ENCODE measurements at places on chromosomes 7 and 10.

GRCh38 chr7:85103357-85103756, 83.5 kb downstream of the SEMA3D start:
- DNase-seq: no peak

DNA sequence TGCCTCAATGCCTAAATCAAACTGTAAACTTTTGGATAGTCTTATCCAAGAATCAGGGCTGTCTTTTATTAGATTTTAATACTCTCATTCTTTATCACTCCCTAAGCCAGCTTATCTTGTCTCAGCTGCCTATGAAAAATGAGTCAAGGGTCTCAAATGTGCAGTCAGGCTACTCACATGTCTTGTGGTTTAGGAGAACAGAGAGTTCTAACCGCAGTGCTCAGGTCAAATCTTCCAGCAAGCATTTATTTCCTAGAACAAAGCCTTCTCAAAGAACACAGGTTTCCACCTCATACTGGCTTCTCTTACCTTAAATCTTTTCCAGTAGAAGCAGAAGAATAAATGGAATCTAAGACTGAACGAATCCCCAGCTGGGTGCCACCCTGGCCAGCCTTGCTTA, 23.5 kb downstream of the HTR5A start:
- DNase-seq: no peak

- DNase-seq: no peak
These were observed 142.1 kb downstream of the STK31 start for GRCh38 chr7:23852135-23852534.

DNA sequence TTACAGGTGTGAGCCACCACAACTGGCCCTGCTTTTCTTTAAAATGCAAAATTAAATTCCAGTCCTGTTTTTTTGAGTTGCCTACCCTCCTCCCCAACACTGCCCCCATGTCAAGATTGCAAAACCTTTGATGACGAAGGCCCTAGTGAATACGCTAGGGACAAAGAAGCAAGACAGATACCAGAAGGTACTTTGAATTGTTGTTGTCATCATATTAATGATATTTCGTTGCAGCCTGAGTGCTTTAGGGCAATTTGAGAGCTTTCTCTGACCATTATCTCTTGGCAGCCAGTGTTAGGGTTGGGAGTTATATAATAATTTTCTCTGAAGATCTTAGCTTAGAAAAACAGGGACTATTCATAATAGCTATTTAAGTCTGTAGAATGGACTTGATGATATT, 7.1 kb downstream of the CCSER2 start:
- no peak for DNase-seq

GRCh38 chr10:53314876-53315275, 542.3 kb upstream of the MBL2 start:
- DNase-seq: peak; percentile 97

DNA sequence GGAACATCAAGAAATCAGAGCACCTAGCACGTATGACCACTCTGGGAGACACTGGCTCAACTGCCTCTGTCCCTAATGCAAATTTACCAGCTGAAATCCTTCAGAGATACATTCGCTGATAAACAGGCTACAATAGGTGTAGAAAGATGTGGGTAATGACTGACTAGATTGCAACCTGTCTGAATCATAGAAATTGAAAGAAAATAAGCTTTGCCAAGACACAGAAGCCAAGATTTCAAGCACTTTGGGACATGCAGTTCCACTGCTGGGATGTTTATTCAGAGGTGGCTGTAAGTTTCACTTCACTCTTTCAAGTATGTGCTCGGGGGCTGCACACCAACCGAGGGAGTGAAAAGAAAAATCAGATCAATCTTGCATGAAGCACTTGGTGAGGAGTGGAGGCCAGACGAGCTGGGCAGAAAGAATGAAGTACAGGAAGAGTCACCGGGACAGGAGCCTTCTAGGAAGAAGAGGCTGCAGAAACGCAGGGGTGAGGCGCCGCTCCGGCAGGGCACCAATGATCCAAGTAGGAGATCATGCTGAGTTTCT, 276.7 kb downstream of the PARD3 start:
- DNase-seq: no peak

DNA sequence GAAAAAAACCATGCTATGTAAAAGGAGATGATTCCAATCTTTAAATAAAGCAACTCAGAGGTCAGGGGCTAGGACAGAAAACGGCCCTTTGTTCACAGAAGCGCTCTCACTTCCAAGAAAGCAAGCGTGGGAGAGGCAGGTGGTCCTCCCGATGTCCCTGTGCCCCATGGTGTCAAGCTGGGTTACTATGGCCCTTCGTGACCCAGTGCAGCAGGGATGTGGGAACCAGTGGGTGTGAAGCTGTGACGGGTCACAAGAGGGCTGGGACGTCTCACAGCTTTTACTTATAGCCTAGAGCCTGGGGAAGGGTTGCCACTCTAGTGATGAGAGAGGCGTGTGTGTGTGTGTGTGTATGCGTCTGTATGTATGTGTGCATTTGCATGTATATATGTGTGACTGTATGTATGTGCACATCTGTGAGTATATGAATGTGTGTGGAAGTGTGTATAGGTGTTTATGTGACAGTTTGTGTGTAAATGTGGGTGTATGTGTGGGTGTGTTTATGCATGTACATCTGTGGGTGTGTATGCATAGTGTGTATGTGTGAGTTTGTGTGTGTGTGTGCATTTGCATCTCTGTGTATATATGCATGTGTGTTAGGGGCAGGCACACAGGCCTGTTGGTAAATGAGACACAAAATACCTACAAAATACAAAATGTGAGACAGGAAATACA, 25.2 kb downstream of the HTRA1 start:
- DNase-seq: no peak

DNA sequence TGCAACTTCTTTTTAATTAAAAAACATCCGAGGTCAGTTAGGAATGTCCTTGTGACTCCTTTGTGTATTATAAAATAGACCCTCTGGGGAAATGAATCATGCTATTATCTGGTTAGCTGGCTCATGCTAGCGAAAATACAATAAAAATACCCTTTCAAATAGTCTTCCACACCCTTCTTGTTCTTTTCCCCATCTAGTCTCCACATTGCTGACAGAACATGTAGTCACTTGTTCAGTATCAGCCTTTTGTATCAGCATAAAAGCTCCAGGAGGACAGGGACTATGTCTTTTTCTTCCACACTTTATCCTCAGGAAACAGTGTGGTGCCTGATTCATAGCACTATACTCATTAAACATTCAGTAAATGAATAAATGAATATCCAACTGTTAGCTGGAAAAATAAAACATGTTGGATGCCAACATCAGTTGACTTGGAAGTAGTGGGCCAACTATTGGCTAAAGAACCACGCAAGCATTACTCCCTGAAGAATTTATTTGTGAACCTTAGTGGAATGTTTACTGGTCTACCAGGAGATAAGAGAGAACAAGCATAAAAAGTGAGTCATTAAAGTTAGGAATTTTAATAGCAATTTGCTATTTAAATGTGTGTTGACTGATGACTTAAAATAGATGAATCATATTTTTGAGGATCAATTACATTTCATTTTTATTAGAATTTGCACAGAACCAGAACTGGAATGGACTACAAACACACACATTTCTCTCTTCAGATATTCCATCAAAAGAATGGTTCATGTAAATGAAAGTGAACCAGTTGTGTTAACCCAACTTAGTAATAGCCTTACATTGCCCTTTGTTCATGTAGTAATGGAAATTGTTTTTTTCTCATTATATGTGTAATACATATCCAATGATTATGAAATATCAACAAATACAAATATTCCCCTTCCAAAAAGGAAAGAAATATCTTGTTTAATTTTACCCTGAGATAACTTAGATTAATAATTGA, 129.6 kb downstream of the DKK1 start:
- peak; percentile 18 for DNase-seq

- no peak for DNase-seq
These were observed 64.2 kb downstream of the ARMC3 start for GRCh38 chr10:22992075-22992474.

- DNase-seq: no peak
These were observed 110.9 kb upstream of the NANOS1 start for GRCh38 chr10:118918587-118918986.

DNA sequence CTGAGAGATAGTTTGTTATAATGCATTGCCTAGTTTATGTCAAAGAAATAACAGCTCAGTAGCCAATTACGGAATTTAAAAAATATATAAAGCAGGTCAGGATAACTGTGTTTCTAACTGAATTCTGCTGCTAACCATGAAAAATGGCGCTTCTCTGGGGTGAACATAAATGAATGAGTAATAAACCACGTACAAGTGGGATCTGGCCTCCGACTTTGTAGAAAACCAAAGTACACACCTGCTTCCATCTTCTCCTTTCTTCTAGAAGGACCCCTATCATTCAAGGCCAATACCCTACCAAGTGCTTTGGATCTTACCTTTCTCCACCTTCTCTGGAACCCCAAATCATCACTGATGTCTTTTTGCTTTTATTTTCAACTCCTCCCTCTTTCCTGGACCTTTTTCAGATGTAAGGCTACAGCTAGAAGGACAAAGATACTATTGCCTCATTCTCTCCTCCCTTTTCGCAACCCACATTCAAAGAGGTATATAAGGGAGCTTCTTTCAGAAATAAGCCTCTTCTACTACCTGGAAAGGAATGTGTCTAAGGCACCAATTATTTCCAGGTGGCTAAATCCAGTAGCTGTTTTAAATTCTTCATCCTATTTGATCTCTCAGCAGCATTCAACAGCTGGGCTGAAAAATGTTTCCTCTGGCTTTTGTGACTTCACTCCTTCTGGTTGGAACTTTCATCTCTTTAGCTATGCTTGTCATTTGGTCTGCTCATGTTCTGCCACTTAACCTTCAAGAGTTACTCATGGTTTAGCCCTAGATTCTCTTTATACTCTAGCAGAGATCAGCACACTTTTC, 37.7 kb downstream of the NAMPT start:
- no peak for DNase-seq

DNA sequence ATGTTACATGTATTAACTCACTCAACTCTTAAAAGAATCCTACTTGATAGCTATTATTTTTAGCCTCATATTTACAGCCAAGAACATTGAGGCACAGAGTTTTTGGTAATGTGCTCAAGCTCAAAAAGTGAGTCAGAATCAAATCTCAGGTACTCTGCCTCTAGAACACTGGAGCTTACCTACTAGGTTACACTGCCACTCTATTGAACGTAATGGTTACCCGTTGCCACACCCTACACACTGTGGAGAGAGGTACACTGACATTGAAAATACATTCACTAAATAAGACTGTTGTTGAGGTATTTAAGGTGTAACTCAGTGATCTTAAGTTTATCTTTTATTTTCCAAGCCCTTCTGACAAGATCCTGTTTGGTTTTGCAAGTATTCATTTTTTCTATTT, 17.9 kb downstream of the SLC26A3 start:
- DNase-seq: no peak

GRCh38 chr7:2172311-2173188, 60.2 kb downstream of the MAD1L1 start:
- DNase-seq: no peak

GRCh38 chr10:17138460-17139042, 8.9 kb upstream of the CUBN start:
- no peak for DNase-seq

- DNase-seq: no peak
These were observed 189.8 kb downstream of the CTNNA3 start for GRCh38 chr10:67506083-67506756.

GRCh38 chr7:101167645-101168411, 2.5 kb upstream of the VGF start:
- DNase-seq: no peak

GRCh38 chr10:93413252-93413689, 68.9 kb downstream of the MYOF start:
- no peak for DNase-seq

DNA sequence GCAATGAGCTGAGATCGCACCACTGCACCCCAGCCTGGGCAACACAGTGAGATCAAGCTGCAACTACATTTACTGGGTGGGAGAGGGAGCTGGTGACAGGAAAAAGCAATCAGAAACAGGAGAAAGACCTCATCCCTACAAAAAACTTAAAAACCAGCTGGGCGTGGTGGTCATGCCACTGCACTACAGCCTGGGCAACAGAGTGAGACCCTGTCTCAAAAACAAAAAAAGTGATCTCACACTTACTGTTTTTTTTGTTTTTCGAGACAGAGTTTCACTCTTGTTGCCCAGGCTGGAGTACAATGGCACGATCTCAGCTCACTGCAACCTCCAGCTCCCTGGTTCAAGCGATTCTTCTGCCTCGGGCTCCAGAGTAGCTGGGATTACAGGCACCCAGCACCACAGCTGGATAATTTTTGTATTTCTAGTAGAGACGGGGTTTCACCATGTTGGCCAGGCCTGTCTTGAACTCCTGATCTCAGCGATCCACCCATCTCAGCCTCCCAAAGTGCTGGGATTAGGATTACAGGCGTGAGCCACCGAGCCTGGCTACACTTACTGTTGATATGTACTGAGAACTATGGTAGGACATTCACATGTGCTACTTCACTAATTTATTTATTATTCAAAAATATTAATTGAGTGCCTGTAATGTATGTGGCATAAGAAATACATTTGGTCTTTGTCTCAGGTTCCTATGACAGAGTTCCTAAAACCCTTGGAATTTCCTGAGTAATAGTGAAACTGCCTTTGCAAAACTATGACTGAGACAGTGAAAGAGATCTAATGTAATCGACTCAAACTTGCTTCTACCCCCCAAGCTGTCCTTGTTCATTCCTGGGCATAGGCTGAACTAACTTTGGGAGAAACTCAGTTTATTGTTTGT, 27.7 kb upstream of the NRBF2 start:
- no peak for DNase-seq

DNA sequence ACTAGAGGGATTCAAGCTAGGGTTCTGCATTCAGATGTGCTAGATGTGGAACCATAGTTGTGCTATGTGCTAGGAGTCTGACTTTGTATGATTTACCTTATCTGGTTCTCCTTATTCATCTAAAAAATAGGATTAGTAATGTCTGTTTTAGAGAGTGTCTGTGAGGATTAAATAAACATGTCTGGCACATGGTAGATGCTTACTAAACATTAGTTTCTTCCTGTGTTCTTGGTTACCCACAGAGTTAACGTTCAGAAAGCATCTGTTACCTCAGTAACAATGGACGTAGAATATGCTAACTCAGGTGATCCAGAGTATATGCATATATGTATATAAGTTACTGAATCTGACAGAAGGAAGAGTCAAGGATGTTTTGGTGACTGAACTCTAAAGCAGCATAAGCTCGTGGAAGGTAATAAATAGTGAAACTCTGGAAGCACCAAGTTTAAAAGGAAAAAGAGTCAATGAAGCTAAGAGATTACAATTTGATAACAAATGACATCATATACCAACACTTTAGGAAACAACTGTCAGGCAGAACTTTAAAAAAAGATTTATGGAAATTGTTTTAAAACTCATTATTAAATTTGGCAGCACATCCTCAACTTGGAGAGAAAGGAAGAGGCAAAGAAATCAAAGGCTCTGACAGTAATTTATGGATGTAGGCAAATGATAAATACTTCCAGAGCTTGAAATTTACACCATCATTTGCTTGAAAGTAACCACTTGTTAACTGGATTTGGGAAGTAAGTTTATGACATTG, 127.0 kb downstream of the CCNY start:
- no peak for DNase-seq

- DNase-seq: peak; percentile 68
These were observed 133.3 kb upstream of the NAMPT start for GRCh38 chr7:106418094-106418493.

DNA sequence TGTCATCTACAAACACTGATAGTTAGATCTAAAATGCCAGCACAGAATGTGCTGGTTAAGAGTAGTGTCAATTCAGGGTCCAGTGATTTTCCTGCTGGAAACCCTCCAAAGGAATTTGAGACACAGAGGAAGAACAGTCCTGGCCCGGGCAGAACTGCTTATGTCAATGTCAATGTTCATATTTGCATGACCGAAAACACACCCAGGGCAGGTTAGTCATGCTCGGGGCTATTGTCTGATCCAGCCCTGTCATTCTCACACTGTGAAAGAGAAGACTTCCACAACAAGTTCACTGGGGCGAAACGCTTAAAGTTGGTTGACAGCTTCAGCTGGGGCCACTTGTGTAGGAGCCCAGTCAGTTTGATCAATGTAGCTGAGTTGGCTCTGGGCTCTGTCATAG, 139.3 kb downstream of the C1GALT1 start:
- DNase-seq: peak; percentile 99
